ENCODE measurements at places on chromosomes 16 and 17. TPM values are rescaled to one million over a fixed set of nuclear protein-coding genes. Genes with fewer than 3 reads are reported as not detected.

The CLEC18A gene
- total RNA-seq = 0.22 TPM

The HEATR9 gene
- total RNA-seq = not detected

The PRSS33 gene
- total RNA-seq = not detected

The ASPHD1 gene
- 9.1 TPM for total RNA-seq

The GPRC5B gene
- 1.1 TPM for total RNA-seq

The KRT28 gene
- not detected for total RNA-seq

The NHERF2 gene
- total RNA-seq = 17.7 TPM

The ENO3 gene
- total RNA-seq = 1.8 TPM

The ZNF668 gene
- total RNA-seq = 14.1 TPM

The CMTM2 gene
- not detected for total RNA-seq

The TEPSIN gene
- total RNA-seq = 16.5 TPM

The SUPT6H gene
- 53.9 TPM for total RNA-seq

The MAP2K3 gene
- total RNA-seq = 34.5 TPM

The ZNF75A gene
- total RNA-seq = 21.1 TPM

The INCA1 gene
- 0.11 TPM for total RNA-seq

The COQ9 gene
- total RNA-seq = 52.7 TPM

The ARL5C gene
- total RNA-seq = not detected

The DPEP1 gene
- not detected for total RNA-seq

The TP53TG3 gene
- total RNA-seq = not detected

The OTOP3 gene
- not detected for total RNA-seq

The ST6GALNAC2 gene
- 0.89 TPM for total RNA-seq

The TPSAB1 gene
- total RNA-seq = not detected

The ABCA8 gene
- 7.6 TPM for total RNA-seq

The ZFPM1 gene
- total RNA-seq = 0.55 TPM

The TBC1D26 gene
- total RNA-seq = under 0.01 TPM

The FOXO3B gene
- total RNA-seq = 3.7 TPM

The KRT24 gene
- total RNA-seq = not detected

The CCL1 gene
- not detected for total RNA-seq

The CD300H gene
- not detected for total RNA-seq

The EME1 gene
- total RNA-seq = 3.9 TPM

The IRX6 gene
- not detected for total RNA-seq

The SPNS2 gene
- total RNA-seq = not detected

The ABCC12 gene
- not detected for total RNA-seq

The SCGB1C2 gene
- total RNA-seq = not detected

The MRPL12 gene
- 8.6 TPM for total RNA-seq

The JMJD6 gene
- total RNA-seq = 21.5 TPM

The GSDMA gene
- total RNA-seq = not detected

The C17orf50 gene
- total RNA-seq = not detected

The CLEC19A gene
- total RNA-seq = not detected

The ALDH3A2 gene
- total RNA-seq = 25.3 TPM

The TP53TG3D gene
- total RNA-seq = 0.12 TPM

The VASN gene
- 94.3 TPM for total RNA-seq

The MYH8 gene
- total RNA-seq = not detected

The CES3 gene
- total RNA-seq = 0.25 TPM

The HID1 gene
- total RNA-seq = 0.75 TPM

The ABAT gene
- 1.2 TPM for total RNA-seq

The GGT6 gene
- total RNA-seq = not detected

The ZP2 gene
- total RNA-seq = not detected

The CCDC154 gene
- 0.22 TPM for total RNA-seq

The RNF167 gene
- 14.2 TPM for total RNA-seq

The TIMM22 gene
- total RNA-seq = 12.9 TPM

The CCP110 gene
- total RNA-seq = 17.8 TPM

The GPR179 gene
- total RNA-seq = under 0.01 TPM

The HS3ST2 gene
- total RNA-seq = 0.11 TPM

The FKBP10 gene
- total RNA-seq = 239 TPM
